Psoas muscle (tissue), 8 donors: ENCODE measurements at places on chromosomes 5 and 9. TPM values are rescaled to one million over a fixed set of nuclear protein-coding genes. Genes with fewer than 3 reads are reported as not detected.
A peak's percentile ranks its signal among the peaks of the same experiment; 100 is the strongest.

Gene SLC6A7
- not detected for total RNA-seq

Gene PCDHGA1
- 1.4 TPM for total RNA-seq

Gene ANKRD18B
- total RNA-seq = 0.25 TPM

Gene STPG3
- total RNA-seq = not detected

Gene NUP155
- total RNA-seq = 12.3 TPM

Gene SPINK5
- 0.53 TPM for total RNA-seq

Gene LRRC26
- total RNA-seq = not detected

Gene HTR1A
- not detected for total RNA-seq

- DNase-seq = no peak
Measured at GRCh38 chr5:172839669-172840431, 5.8 kb downstream of the ERGIC1 start.

DNA sequence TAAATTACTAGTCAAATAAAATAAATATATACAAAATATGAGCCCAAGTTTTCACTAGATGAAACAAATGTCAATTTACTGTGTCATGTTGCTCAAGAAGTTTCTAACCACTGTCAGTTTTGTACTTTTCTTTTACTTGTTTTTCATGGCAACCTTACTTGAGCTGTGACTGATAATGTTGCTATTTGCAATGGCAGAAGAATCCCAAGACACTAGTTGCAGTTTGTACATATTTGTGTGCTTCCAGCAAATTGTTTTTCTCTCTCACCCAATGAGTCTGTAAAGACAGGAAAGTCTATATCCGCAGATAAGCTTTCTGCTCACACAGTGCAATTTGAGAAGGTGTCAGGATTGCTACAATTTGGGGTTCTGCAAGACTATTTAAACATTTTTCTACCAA, 338.6 kb upstream of the PCSK5 start:
- no peak for DNase-seq

- no peak for DNase-seq
Measured at GRCh38 chr5:130885691-130886090, 279.4 kb downstream of the HINT1 start.

GRCh38 chr9:129102791-129103594, 7.6 kb downstream of the CRAT start:
- peak; percentile 84 for DNase-seq

GRCh38 chr5:153863951-153864350, 174.8 kb downstream of the FAM114A2 start:
- no peak for DNase-seq

DNA sequence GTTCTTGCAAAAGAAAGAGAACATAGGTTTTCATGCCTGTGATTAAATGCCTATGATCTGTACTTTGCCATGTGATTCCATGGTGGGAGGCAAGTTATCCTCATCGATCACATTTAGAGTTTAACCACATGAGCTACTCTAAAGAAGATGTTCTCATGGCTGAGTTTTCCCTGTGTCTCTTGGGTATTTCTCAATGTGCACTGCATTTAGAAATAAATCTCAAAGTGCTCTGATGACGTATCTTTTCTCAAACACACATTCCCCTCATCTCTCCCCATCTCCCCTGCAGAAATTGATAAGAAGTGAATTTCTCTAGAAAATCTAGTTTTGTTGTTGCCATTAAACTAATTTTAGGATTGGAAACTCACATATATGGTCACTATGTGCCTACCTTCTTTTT, 282.2 kb downstream of the SEMA5A start:
- DNase-seq = no peak

GRCh38 chr5:1524799-1525623, 1.3 kb upstream of the LPCAT1 start:
- peak; percentile 17 for DNase-seq

DNA sequence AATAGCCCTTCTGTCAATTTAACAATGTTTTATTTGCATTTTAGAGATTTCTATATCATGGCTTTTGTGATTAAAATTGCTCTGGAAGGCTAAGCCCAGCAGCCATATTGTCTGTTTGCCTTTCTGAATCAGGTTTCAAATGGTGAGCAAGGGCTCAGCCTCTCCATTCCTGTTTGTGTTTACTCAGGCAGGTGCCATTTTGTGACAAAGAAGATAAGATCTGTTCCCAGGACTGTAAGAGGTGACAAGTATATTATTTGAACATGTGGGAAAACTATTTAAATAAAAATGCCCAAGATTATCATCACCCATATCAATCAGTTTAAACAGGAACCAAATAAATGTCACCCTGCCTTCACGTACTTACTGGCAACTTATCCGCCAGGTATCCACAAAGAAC, 641.3 kb upstream of the KLF4 start:
- DNase-seq = no peak

DNA sequence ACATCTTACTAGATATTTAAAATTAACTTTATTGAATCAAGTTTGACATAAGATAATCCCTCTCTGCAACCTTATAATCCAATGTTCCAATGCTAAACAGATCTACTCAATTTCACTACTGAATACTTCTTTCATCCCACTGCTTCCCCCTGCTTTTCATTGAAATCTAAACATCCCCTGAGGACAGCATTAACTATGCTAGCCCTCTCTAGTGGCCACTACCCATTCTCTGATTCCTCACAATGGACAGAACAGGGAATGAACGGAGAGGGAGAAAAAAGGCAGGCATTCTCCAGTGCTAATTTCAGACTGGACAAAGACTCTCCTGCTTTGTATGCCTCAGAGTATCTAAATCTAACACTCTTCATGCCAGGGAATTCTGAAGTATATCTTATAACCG, 54.3 kb upstream of the RGS7BP start:
- no peak for DNase-seq

DNA sequence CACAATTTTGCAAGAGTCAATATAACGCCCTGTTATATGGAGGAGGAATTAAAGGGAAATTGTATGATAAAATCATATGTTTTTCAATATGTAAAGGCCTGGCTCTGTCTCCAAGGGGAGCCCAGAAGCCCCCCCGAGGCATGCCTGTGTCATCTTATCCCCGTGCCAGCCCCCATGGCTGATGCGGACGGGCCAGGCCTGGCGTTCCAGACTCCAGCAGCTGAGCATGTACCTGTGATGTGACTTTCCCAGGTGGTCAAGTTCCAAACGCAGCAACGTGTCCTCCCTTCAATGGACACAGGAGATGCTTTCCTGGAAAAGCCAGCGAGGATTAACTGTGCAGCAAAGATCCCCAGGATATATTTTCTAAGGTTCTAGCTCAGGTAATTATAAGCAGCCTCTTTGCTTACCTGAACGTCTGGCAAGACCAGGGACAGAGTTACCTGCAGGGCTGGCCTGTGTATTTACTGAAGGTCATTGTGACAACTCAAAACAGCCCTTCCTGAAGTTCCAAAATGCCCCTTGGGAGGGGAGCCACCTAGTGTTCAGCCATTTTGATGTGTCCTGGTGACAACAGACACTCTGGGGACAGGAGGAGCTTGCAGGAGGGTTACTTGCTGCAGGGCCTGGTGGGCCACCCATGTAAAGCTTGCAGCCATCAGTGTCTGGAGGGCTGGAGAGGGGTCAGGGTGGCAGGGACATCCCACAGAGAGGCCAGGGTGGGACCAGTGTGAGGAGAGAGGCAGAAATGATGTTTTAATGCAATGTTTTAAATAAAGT, 53.3 kb upstream of the RNU6ATAC start:
- peak; percentile 15 for DNase-seq

- no peak for DNase-seq
Measured at GRCh38 chr5:132375957-132376356, 6.4 kb downstream of the SLC22A5 start.

DNA sequence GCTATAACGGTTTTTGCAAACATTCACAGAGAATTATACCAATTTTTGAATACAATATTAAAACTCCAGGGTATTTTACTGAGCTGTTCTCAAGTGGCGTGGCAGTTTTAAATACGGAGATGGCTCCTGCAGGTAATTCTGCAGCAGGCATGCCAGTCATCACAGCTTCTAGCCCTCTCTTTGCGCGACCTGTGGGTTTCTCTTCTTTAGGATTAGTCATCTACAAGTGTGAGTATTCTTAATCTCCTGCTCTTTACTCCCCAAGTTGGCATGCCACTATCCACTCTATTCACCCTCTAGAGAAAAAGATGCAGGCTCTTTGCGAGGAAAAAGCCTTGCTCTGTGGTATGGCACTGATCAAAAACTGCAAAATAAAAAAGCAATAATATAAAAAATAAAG, 43.9 kb downstream of the ANKRD31 start:
- no peak for DNase-seq

- no peak for DNase-seq
Measured at GRCh38 chr5:142945845-142946244, 175.7 kb downstream of the ARHGAP26 start.

- no peak for DNase-seq
Measured at GRCh38 chr9:113345190-113345589, 4.2 kb upstream of the BSPRY start.

DNA sequence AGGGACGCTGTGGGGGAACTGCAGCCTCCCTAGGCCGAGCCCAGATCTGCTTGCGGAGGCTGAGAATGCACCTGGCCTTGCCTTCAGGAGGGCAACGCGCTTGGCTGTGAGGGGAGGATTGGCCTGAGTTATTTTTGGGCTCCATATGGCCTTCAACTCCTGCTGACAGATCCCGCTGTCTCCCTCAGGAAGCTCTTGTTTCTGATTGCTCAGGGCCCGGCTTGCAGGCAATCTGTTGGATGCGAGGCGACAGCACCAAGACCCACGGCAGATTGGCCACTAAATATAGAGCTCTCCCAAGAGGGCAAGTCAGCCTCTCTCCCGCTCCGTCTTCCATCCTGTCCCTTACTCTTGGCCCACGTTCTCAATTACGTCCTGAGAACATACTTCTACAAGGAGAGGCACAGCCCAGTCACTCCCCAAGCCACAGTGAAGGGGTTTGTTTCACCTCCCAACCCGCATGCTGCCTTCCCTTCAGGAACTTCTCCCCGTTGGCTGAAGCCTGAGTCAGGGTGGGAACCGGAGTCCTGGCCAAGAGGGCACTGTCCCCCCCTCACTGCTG, 53.6 kb downstream of the RASGEF1C start:
- no peak for DNase-seq

- no peak for DNase-seq
Measured at GRCh38 chr9:114558027-114558675, 29.4 kb upstream of the ATP6V1G1 start.

- no peak for DNase-seq
Measured at GRCh38 chr5:143397302-143398052, 6.0 kb downstream of the NR3C1 start.

GRCh38 chr9:121929893-121930875, 162.9 kb downstream of the TTLL11 start:
- DNase-seq = no peak

DNA sequence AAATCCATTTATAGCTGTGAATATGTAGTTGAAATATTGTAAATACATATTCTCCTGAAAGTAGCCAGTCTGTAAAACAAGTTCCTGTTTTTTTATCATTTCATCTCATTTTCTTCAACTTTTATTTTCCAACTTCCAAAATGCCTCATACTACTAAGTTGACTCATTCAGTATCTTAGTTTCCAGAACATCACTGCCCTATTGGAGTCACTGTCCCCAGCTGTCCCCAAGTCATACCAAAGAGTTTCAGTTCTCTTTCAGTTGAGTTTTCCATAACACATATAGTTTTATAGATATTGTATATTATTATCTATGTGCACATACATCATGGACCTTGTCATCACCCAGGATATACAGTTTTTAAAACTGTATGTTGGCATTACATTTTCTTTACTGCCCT, 261.7 kb downstream of the CDH12 start:
- no peak for DNase-seq

GRCh38 chr9:8613346-8613825, 813.8 kb upstream of the DMAC1 start:
- DNase-seq = no peak

GRCh38 chr5:72358925-72359324, 38.8 kb downstream of the PTCD2 start:
- no peak for DNase-seq

- DNase-seq = no peak
Measured at GRCh38 chr5:56339732-56340131, 106.6 kb upstream of the ANKRD55 start.

DNA sequence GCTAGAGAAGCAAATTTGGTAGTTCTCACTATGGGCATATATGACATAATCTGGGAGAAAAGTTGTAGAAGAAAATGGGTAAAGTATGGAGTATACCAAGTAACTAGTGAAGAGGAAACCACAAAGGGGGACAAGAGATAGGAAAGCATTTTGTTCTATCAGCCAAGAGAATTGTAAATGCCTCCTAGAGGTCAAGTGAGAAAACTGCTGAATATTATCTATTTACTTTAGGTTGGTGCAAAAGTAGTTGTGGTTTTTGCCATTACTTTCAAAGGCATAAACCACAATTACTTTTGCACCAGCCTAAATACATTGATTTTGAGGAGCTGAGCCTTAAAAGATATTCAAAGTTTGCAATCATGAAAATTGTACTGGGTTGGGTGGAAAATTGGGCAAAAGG, 126.7 kb upstream of the GRHPR start:
- DNase-seq = no peak

DNA sequence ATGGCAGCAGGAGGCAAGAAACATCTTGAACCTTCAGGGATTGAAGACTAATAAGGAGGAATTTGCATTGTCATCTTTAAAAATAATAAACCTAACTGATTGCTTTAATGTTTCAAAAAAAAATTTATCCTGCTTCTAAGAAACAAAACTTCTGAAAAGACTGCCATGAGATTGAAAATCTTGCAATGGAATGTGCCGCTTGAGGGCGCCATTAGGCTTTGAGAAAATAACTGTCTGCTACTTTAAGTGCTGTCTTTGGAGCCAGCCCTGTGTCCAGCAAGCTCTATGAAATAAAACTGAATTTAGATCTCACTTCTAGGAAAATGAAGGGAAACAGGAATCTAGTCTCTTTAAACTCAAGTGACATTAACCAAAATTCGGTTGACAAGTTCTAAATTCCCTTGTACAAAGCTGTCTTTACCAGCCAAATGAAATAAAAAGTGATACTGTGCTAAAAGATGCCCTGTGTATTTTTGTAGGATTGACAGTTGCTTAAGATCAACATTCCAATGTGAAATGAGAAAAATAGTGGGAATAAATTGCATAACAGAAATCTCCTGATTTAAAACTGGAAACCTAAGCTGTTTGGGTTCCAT, 79.4 kb downstream of the ESM1 start:
- peak; percentile 59 for DNase-seq

GRCh38 chr5:104513121-104513602, 950.6 kb upstream of the NUDT12 start:
- DNase-seq = no peak

DNA sequence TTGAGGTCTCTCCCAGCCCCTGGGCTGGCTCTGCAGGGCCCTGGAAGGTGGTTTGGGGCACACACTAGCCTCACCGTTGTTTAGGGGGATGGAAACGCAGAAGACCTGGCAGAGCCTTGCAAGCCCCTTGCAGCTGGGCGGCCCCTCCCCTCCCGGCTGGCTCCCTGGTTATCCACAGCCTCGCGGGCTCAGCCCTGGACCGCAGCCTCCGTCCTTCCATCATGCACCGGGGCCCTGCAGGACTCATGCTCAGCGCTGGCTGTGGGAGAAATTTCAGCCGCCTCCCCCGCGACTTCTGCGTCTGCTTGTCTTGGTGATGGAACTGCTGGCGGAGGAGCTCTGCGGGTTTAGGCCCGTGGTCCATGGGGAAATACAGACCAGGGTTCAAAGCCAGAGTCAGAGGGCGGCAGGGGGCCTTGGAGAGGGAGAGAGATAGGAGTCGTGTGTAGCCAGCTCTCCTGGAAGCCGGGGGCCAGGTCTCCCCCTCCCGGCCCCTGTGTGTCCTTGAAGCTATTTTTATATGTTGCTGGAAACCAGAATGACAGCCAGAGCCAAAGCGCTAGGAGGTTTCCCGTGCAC, 75.8 kb upstream of the IER5L start:
- peak; percentile 58 for DNase-seq

GRCh38 chr5:88634014-88634413, 249.0 kb downstream of the MEF2C start:
- DNase-seq = no peak
